Activated T-cell treated with anti-CD3 and anti-CD28 coated beads, Interleukin-2, amount 50 U/mL, for 24 hours (primary cell): ENCODE measurements at places on chromosomes 1 and 21.
A peak's percentile ranks its signal among the peaks of the same experiment; 100 is the strongest.

- DNase-seq: no peak
- H3K27ac ChIP-seq: no peak overlapping the region
- no peak overlapping the region for H3K4me3 ChIP-seq
- H3K27me3 ChIP-seq: peaks cover 27% of the 10 kb centered on the region
- no peaks in the 10 kb centered on the region for H3K4me1 ChIP-seq
- no peaks in the 10 kb centered on the region for H3K36me3 ChIP-seq
Observed at GRCh38 chr21:37811711-37812110, 104.5 kb downstream of the KCNJ6 start.

GRCh38 chr1:97144527-97144926 is 422.9 kb downstream of the PTBP2 start:
- H3K27ac ChIP-seq: no peak overlapping the region
- peaks cover 2% of the 10 kb centered on the region for H3K36me3 ChIP-seq
- DNase-seq: no peak
- no peak overlapping the region for H3K4me3 ChIP-seq
- H3K27me3 ChIP-seq: no peaks in the 10 kb centered on the region

DNA sequence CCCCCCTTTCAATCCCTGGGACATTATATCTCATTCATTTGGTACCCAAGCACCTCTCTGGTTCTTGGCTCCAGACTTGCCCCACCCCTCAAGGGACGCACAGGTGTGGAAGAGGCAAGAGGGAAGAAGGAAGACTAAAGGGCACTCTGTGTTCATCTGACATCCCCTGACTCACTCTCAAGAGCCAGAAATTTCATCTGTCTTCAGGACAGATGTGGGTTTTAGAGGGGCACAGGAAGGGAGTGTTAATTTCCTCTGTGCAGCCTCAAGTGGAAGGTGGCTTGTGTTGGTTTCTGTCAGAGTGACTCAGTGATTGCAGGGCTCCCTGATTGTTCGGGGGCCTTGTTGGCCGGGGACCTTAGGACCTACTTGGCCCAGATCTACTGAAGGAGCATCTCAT is 2.4 kb downstream of the C2CD4D start:
- H3K27me3 ChIP-seq: no peaks in the 10 kb centered on the region
- peak; percentile 49 for DNase-seq
- peaks cover 77% of the 10 kb centered on the region for H3K4me1 ChIP-seq
- H3K27ac ChIP-seq: peak overlapping the region; percentile 93
- peak overlapping the region; percentile 81 for H3K4me3 ChIP-seq
- peaks cover 28% of the 10 kb centered on the region for H3K36me3 ChIP-seq

- no peaks in the 10 kb centered on the region for H3K27me3 ChIP-seq
- peaks cover 58% of the 10 kb centered on the region for H3K36me3 ChIP-seq
- H3K4me1 ChIP-seq: no peaks in the 10 kb centered on the region
- H3K4me3 ChIP-seq: no peak overlapping the region
- DNase-seq: no peak
Observed at GRCh38 chr1:117466761-117467160, 99.5 kb downstream of the MAN1A2 start.

DNA sequence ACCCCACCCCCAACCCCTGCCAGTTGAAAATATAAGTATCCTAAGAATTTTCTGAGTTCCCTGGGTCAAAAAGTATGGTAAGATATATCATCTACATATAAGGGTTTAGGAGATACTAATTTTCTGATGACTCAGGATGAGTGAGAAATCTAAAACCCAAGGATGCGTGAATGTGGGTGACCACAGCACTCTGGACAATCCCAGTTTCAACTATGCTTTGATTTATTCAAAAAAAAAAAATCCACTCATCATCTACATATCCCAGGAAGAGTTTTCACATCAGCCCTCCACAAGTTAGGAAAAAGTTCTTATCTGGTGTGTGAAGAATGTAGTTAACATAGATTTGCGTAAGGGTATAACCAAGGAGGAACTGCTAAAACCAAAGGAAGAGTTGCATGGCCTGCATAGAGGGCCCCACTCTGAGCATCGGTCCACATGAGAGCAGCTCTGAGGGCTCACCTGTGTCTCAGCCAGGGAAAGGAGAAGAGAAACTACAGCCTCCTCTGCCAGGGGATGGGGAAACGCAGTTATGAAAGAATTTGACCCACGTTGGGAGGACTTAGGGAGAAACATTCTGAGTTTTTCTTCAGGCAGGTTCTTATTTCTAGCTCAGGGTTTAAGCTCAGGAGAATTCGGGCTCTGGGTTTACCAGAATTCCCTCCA is 18.8 kb downstream of the LAMB3 start:
- H3K27ac ChIP-seq: no peak overlapping the region
- peaks cover 12% of the 10 kb centered on the region for H3K4me1 ChIP-seq
- H3K4me3 ChIP-seq: no peak overlapping the region
- no peaks in the 10 kb centered on the region for H3K36me3 ChIP-seq
- H3K27me3 ChIP-seq: no peaks in the 10 kb centered on the region

GRCh38 chr1:111582644-111583618 is 36.7 kb upstream of the RAP1A start:
- peaks cover 4% of the 10 kb centered on the region for H3K4me1 ChIP-seq
- H3K4me3 ChIP-seq: no peak overlapping the region
- H3K27me3 ChIP-seq: no peaks in the 10 kb centered on the region
- no peak overlapping the region for H3K27ac ChIP-seq

DNA sequence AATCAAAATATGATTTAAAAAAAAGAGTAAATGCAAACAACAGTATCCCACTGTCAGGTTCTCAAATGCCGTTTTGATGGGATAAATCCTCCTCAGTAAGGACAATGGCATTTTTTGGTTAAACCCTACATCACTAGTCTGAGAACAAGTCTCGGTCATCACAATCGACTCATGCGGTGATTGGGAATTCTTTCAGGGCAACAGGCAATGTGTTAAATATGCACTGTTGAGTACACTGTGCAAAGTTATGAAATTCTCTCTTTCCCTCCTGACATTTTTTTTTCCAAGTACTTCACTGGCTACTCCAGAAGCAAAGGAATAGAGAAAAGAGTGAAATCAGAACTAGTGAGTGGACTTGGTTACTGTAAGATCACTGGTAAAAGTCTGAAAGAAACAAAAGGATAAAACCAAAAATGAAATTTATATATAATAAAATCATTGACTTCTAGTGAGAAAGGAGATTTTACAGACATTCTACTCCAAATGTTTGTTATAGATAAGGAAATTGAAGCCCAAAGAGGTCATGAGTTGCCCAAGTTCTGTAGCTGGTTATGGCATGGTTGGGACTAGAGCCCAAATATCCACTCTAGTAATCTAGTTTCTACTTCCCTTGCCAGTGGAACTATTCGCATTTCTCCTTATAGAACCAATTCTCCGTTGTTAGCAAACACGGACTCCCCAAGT is 111.3 kb downstream of the TGFBR3 start:
- H3K36me3 ChIP-seq: peaks cover 2% of the 10 kb centered on the region
- DNase-seq: no peak
- no peak overlapping the region for H3K27ac ChIP-seq
- H3K4me1 ChIP-seq: peaks cover 15% of the 10 kb centered on the region

- peaks cover 49% of the 10 kb centered on the region for H3K36me3 ChIP-seq
- DNase-seq: no peak
- peak overlapping the region; percentile 96 for H3K27ac ChIP-seq
- peak overlapping the region; percentile 82 for H3K4me3 ChIP-seq
Observed at GRCh38 chr1:26788515-26788785, 700 bp downstream of the PIGV start.

DNA sequence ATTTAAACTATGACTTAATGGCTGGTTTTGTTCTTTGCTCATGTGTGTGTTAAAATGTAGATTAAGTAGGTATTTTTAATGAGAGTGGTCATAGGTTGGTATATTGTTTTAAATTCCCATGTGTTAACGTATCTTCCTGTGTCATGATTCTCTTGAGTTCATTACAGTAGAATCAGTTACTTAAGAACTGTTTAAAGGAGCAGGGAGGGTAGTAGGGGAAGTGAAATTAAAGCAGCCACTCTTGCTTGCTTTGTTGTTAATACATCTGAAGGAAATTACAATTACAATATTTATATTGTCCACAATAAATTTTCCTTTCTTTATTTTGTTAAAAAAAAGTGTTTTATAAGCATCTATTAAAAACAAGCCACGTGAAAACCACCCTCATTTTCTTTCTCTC is 119.2 kb upstream of the KIAA1614 start:
- no peak overlapping the region for H3K4me3 ChIP-seq
- H3K27me3 ChIP-seq: no peaks in the 10 kb centered on the region
- no peak overlapping the region for H3K27ac ChIP-seq
- H3K4me1 ChIP-seq: peaks cover 20% of the 10 kb centered on the region
- peaks cover 17% of the 10 kb centered on the region for H3K36me3 ChIP-seq

DNA sequence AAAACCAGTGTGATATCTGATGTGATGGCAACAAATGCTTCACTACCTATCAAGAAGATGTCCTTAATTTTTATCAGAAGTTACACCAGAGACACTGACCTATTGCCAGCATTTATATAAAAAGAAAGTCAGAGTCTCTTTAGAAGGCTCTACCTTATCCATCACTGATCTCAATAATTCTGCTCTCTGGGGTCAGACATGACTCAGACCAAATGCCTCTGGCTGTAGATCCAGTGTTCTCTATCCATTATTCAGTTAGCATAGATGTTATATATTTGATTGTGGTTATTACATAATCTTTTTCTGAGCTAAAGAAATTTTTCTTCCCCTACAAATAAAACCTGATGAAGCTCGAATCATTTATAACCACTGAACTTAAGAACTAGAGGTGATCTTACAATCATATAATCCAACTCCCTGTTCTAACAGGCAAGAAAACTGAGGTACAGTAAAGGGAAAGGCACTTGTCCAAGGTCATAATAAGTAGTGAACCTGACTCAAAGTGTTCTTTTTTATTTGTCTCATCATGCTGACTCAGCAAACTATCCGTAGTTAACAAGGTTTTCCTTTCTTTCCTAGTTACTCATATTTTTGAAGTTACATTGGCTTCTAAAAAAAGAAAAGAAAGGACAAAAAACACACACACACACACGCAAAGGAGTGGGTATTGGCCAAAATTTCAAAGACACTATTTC is 43.6 kb upstream of the ESRRG start:
- no peaks in the 10 kb centered on the region for H3K27me3 ChIP-seq
- no peaks in the 10 kb centered on the region for H3K4me1 ChIP-seq
- H3K36me3 ChIP-seq: no peaks in the 10 kb centered on the region
- H3K27ac ChIP-seq: no peak overlapping the region
- no peak overlapping the region for H3K4me3 ChIP-seq

DNA sequence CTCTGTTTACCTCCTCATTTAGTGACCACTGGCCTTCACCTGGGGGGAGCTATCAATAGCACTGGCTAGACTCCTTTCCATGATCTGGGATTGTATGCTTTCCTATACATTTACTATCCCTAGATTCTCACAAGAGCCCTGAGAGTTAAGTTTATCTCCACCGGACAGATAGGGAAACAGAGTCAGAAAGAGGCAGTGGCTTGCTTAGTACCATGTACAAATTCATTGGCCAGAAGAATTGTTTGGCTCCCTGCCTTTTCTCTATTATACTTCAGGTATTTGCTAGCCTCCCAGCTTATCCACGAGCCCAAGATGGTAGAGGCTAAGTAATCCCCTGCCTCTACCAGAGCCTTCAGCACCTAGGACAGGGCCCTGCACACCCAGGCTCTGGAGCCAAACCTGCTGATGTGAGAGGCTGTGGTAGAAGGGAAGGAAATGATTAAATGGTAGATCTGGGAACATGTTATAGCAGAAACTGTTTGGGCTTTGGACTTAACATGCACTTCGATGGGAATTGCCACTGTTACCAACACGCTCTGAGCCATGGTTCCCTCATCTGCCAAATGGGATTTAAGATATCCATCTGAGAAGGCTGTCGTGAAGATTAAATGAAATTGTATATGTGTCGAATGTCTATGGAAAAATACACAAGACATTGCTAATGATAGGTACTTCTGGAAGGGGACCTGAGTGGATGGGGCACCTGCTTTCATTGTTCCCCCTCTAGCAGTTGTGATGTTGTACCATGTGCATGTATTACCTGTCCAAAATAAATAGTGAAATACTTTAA is 3.1 kb upstream of the BLACAT1 start:
- no peak overlapping the region for H3K4me3 ChIP-seq
- no peaks in the 10 kb centered on the region for H3K36me3 ChIP-seq
- H3K4me1 ChIP-seq: peaks cover 13% of the 10 kb centered on the region
- DNase-seq: no peak

GRCh38 chr1:172442843-172443565 is 865 bp downstream of the PIGC start:
- no peak for DNase-seq
- peaks cover 40% of the 10 kb centered on the region for H3K36me3 ChIP-seq
- peaks cover 36% of the 10 kb centered on the region for H3K4me1 ChIP-seq
- no peaks in the 10 kb centered on the region for H3K27me3 ChIP-seq
- H3K4me3 ChIP-seq: peak overlapping the region; percentile 89
- peak overlapping the region; percentile 94 for H3K27ac ChIP-seq

- H3K27ac ChIP-seq: no peak overlapping the region
- no peak overlapping the region for H3K4me3 ChIP-seq
- no peaks in the 10 kb centered on the region for H3K36me3 ChIP-seq
- H3K4me1 ChIP-seq: no peaks in the 10 kb centered on the region
Observed at GRCh38 chr1:31216016-31216415, 23.7 kb downstream of the NKAIN1 start.

- peaks cover 8% of the 10 kb centered on the region for H3K4me1 ChIP-seq
- H3K27ac ChIP-seq: no peak overlapping the region
- peaks cover 4% of the 10 kb centered on the region for H3K36me3 ChIP-seq
Observed at GRCh38 chr1:84073266-84073665, 70.8 kb upstream of the PRKACB start.

DNA sequence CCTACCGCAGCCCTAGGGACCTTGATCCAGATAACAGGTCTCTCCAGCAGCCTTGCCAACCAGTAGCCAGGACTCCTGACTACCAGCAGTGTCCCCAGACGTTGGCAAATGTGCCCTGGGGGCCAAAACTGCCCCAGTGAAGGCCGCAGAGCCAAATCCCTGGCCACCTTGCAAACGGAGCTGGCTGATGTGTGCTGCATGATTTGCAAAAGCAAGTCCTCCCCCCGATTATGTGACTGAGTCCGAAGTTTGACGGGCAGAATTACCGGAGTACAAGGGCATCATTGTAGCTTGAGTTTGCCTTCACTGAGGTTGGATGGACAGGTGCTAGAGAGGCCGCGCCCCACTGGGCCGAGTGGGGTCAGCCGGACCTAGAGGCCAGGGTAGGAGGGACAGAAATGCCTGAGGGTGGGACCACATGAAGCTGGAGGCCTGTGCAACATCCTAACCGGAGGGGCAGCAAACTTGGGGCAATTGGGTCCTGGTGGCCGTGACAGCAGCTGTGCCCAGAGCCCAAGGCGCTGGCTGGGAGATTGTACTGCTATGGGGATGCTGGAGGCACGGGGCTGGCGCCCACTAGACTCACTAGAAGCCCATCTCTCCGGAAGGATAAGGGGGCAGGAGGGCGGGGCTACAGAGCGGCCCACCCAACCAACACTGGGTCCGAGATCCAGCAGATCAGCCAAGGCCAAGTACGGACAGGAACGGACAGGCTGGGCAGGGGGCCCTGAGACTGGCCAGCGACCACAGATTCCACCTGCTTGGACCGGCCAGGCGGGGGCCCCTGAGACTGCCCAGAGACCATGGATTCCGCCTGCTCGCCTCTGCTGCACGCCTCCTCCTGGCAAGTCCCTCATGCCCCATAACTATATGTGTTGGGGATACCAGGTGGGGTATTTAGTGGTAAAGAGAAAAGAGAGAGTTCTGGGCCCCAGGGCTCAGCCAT is 2.8 kb downstream of the ARHGEF16 start:
- no peak for DNase-seq
- H3K4me1 ChIP-seq: peaks cover 8% of the 10 kb centered on the region
- H3K27ac ChIP-seq: no peak overlapping the region
- peaks cover 7% of the 10 kb centered on the region for H3K27me3 ChIP-seq

- no peak for DNase-seq
- peaks cover 80% of the 10 kb centered on the region for H3K4me1 ChIP-seq
- H3K36me3 ChIP-seq: no peaks in the 10 kb centered on the region
- H3K4me3 ChIP-seq: no peak overlapping the region
- peak overlapping the region; percentile 71 for H3K27ac ChIP-seq
Observed at GRCh38 chr1:154403983-154404382, 1.2 kb upstream of the IL6R start.

- peaks cover 4% of the 10 kb centered on the region for H3K4me1 ChIP-seq
- no peaks in the 10 kb centered on the region for H3K27me3 ChIP-seq
- H3K36me3 ChIP-seq: peaks cover 65% of the 10 kb centered on the region
Observed at GRCh38 chr1:75733661-75734060, 9.2 kb downstream of the ACADM start.
